ENCODE measurements at places on chromosomes 12 and 14.

DNA sequence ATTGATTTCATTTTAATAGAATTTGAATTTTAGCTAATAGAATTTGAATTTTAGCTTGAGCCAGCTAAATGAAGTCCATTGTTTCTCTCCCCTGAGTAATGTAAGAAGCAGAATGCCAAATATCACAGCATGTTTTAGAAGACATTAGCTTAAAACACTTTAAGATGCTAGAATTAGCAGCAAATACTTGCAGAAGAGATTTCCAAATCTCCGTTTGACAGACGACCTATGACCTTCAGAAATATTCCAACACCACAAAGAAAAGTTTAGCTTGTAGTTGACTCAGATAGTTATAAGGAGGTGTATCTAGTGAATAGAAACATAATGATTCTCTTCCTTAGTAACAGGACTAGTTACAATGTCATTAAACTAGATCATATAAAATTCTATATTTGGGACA lies 51.7 kb upstream of the MYF6 start:
- no peak for DNase-seq

- DNase-seq = no peak
These were observed 3.4 kb downstream of the CKB start for GRCh38 chr14:103519043-103519836.

DNA sequence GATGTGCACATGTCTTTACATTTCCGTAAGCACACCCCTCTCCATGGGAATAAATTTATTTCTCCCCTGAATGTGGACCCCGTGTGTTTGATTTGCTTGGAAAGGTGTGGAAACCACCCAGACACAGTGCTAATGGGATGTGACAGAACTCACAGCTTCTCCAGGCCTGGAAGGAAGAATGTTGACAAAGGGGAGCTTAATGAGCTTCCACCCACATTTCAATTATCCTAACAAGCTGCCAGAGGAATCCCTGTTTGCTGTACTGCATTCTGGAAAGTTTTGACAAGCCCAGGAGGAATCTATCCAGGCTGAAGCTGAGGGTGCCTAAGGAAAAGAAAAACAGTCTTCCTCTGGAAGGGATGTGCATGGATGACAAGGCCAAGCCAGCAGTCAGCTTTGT lies 51.2 kb upstream of the CCDC60 start:
- DNase-seq = no peak

DNA sequence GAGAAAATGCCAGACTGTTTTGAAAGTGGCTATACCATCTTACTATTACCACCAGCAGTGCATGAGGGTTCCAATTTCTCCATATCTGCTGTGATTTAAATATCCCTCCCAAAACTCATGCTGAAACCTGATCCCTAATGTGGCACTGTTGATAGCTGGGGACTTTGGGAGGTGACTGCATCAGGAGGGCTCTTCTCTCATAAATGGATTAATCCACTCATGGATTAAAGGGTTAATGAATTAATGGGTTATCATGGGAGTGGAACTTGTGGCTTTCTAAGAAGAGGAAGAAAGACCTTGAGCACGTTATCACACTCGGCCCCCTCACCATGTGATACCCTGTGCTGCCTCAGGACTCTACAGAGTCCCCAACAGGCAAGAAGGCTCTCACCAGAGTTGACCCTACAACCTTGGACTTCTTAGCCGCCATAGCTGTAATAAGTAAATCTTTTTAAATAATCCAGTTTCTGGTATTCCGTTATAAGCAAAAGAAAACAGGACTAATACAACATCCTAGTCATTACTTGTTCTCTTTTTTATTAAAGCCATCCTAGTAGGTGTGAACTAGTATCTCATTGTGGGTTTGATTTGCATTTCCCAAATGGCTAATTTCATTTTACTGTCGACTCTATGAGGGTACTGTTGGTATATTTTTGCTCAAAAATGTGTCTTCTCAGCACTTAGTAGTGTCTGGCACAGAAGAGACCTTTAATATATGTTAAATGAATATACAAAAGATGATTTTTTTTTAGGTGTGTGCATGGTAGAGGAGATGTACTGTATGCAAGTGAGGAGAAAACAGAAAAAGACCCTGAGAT lies 14.3 kb downstream of the PPP1R12A start:
- no peak for DNase-seq

DNA sequence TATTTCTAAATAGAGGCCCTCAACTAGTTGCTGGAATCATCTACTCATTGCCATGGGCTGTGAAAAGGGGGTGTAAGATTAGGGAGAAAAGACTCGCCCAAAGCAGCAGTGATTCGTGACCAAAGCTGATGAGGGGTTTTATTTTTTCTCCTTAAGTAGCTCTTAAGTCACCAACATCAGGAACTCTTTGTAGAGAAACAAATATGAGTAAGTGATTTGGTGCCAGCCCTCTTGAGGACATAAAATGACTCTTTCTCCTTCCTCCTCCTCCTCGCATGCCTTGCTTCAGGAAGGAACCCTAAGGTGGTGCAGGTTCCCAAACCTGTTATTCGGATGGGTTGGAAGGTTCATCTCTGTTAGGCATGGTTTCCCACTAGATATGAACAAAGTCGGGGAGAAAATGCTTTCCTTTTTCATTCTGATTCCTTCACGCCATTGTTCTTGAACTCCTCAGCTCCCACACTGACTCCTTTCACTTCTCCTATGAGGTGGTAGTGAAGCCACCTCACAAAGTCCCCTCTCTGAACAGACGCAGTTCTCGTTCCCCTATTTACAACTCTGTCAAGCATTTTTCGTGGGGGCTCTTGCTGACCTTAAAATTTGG lies 113.4 kb downstream of the ETV6 start:
- DNase-seq = no peak

- DNase-seq = no peak
These were observed 89.0 kb downstream of the NCOR2 start for GRCh38 chr12:124478416-124478815.

- peak; percentile 39 for DNase-seq
These were observed 630 bp downstream of the FOS start for GRCh38 chr14:75279153-75279762.

DNA sequence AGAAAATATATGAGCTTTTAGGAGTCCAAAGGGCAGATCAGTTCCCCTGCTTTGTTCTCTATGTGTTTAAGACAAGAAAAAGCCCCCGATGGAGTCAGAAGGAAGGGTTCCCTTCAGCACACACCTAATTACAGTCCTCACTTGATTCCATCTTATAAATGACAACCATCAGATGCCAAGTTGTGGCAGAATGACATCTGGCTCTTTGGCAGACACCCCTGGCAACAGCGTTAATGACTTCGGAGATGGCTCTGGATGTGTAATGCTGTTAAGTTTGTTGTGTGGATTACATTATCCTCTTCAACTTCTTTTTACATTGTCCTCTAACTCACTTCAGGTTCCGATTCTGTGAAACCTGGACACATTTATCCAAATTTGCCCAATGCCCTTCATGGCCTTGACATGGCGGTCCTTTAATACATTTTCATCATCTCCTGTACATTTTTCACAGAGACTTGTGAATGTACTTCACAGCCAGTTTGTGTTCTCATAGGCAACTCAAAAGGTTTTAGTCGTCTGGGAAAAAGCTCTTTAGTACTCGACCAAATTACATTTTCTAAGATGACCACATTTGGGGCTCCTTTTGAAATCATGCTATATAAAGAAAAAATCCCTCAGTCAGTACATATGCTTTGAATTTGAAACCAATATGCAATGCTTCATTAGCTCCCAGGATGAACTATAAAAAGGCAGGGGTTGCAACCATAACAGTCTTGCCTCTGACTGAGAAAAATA lies 667.8 kb downstream of the NOVA1 start:
- DNase-seq = no peak

- DNase-seq = no peak
These were observed 1.2 kb downstream of the HNRNPC start for GRCh38 chr14:21267886-21268616.

DNA sequence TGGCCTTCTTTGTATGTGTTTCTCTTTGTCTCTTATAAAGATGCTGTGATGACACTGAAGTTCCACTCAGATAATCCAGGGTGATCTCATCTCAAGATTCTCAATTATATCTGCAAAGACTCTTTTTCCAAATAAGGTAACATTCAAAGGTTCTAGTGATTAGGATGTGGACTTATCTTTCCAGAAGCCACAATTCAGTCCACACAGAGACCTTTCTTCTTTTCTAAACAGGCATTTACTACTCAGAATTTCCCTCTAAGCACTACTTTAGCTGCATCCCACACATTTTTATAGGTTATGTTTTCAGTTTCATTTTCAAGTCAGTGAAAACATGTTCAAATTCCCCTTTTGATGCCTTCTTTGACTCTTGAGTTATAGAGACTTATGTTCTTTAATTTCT lies 9.0 kb upstream of the NKX2-1 start:
- DNase-seq = no peak

Measured in T-helper 9 cell (primary cell).